Left kidney (tissue), 8 donors: ENCODE measurements at places on chromosomes 12 and 14. TPM values are rescaled to one million over a fixed set of nuclear protein-coding genes. Genes with fewer than 3 reads are reported as not detected.

DNA sequence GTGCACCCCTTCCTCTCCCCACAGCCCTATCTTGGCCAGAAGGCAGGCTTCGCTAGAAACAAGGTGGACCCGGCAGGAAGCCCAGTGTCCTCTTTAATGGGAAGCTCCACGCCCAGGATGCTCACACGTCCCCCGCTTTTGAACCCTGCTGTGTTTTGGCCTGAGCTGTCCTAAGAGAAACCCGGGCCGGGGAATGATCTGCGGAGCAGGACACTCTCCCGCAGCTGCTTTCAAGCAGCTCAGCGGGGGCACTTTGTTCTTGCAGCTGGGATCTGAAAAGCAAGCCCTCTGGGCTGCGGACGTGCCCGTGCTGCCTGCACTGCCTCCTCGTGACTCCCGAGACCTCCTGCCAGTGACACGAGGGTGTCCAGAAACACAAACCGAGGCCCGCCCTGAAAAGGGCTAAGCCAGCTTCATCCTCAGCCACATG lies 30.0 kb downstream of the SCARB1 start:
- DNase-seq, result no peak

DNA sequence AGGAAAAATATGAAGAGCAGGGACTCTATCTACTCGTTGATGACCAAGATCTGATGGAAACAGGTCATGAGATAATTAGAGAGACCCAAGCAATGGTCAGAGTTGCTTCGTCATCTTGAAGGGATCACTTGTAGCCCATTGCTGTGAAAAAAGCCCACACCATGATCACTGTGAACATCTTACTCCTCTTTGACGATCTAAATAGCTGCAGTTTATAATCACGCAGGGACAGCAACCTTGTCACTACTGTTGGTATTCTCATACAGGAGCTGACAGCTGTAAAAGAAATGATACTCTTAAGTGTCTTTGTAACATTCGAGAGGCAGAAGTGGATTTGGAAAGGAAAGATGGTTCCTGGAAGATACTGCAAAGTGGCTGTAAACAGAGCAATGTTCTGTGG lies 33.7 kb upstream of the RERGL start:
- no peak for DNase-seq

DNA sequence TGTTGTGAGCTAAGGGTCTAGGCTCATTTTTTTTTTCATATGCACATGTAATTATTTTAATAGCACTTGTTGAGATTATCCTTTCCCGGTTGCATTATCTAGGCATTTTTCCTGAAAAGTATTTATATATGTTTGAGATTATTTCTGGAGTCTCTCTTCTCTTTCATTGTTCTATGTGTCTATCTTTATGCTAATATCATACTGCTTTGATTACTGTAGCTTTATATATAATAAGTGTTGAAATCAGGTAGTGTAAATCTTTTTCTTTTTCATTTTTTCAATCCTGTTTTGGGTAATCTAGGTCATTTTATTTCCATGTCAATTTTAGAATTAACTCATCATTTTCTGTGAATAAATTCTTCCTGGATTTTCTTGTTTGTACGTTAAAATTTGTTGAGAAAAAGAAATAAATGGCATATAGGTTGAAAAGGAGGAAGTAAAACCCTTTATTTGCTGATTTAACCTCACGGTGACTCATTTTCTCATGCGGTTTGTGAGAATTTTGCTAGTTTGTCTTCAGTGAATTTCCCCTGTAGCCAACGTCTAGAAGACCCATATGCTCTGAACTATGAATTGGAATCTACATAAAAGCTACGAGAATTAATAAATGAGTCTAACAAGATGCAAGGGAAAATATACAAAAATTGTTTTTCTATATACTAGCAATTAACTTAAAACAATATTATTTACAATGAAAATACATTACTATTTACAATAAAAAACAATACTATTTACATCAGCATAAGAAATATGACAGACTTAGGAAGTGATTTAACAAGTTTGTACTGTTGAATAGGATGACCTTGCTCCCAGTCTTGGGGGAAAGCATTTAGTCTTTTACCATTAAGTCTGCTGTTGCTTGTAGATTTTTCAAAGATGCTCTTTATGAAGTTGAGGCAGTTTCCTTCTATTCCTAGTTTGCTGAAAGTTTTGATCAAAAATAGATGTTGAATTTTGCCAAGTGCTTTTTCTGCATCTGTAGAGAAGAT lies 105.0 kb downstream of the SNAPC1 start:
- no peak for DNase-seq

GPR84 gene
- 0.15 TPM for polyA plus RNA-seq

DNA sequence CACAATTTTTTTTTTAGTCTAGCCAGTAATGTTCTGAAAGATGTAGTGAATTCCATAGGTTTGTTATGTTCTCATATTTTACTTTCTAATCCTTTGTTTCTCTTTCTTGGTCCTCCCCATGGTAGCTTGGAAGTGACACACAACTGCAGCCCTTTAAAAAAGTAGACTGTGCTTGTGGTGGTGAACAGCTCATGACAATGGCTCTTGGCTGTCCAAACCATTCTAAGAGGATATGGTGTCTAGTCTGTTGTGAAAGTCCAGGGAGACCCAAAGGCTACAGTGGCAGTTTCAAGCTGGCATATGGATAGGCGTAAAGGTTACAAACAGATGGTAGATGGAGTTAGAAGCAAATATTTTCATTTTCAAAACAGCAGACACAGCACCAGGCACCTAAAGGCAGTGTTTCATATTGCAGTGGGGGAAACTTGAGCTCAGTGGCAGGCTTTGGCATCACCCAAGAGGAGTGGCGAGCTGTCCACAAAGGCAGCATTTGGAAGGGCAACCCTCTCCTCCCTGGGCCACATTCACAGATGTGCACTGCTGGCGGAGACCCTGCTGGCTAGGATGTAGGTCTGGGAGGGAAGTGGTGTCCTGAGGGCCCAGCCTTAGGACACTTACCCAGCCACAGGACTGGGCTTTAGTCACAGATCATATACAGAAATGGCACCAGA lies 102.1 kb downstream of the DYRK2 start:
- no peak for DNase-seq

PLD4 gene
- 2.5 TPM for polyA plus RNA-seq

CHGA gene
- not detected for polyA plus RNA-seq

GRCh38 chr12:80470403-80470802 lies 26.4 kb downstream of the PTPRQ start:
- no peak for DNase-seq

JDP2 gene
- 17.0 TPM for polyA plus RNA-seq

PTPRB gene
- polyA plus RNA-seq, result 17.9 TPM

PPFIA2 gene
- polyA plus RNA-seq, result 5.0 TPM

SYT1 gene
- polyA plus RNA-seq, result 21.7 TPM

RASSF9 gene
- polyA plus RNA-seq, result 16.8 TPM

ADAMTS20 gene
- polyA plus RNA-seq, result 1.2 TPM

- no peak for DNase-seq
Observed at GRCh38 chr12:131862600-131862993, 31.8 kb upstream of the ULK1 start.

GRCh38 chr12:70317781-70318180 lies 48.3 kb upstream of the KCNMB4 start:
- no peak for DNase-seq
